ENCODE measurements at places on chromosomes 3 and 15. TPM values are rescaled to one million over a fixed set of nuclear protein-coding genes. Genes with fewer than 3 reads are reported as not detected.

Gene DLL4
- 0.43 TPM for total RNA-seq

Gene NUP210
- total RNA-seq = 0.10 TPM

DNA sequence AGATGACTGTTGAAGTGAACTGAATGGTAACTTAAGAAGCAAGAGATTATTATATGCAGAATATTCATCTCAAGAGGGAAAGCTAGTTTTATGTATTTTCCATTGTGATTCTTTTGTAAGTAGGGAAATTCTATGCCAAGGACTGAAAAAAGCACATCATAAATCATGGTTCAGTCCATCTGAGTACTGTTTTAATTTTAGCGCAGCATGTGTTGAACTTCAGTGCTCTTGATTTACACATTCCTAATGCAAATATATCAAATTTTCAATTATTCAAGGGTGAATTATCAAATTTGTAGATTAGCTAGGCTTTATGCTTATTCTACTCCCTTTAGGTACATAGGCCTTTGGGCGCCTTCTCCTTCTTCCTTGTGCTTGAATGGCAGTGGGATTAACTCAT is 50.3 kb upstream of the TCF12 start:
- DNase-seq = no peak

Gene SHC4
- total RNA-seq = 1.2 TPM

DNA sequence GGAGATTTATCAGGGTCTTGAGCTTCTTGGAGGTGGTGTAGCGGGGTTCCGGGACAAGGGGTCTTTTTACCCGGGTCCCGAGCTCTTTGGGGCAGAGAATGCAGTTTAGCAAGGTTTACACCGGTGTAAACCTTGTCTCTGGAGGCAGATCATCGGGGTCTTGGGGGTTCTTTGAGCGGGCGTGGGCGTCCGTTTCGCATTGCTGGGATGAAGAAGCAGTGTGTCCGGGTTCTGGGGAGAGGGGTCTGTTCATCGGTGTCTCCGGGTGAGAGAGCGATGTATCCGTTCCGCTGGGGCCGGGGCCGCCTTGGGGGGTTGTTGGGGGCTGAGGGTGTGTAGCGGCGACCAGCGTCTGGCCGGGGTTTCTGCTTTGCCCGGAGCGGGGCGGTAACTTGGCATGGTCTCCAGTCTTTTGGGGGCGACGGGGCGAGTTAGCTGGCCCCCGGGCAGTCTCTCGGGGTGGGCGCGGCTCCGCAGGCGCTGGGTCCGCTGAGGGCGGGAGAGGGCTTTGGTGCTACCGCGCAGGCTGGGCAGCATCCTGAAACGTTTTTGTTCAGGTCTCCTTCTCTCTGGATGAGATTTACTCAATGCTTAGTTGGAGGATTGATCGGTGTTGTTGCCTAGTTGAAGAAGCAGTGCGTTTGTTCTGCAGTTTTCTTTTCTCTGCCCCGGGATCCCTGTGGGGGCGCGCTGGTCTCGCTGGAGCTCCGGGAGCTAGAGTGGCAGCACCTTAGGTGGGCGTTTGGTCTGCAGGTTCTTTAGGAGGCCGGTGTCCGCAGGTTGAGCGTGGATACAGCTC is 843 bp downstream of the GLCE start:
- DNase-seq = peak; percentile 41

- DNase-seq = no peak
These were observed 309.4 kb upstream of the STT3B start for GRCh38 chr3:31223278-31223677.

Gene PIGZ
- 0.06 TPM for total RNA-seq

DNA sequence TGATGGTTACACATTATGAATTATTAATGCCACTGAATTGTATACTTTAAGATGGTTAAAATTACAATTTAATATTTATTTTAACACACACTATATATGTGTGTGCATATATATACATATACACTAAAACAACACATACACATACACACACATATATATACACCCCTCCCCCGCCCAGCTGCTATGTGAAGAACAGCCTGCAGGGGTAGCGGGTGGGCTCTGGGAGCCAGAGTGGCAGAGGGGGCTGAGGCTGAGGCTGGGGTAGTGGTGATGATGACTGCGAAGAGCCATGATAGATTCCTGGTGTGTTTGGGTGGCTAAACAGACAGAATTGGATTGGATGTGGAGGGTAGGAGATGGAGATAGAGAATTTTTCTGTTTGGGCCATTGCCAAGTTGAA is 39.4 kb upstream of the APEH start:
- no peak for DNase-seq

Gene DISP2
- total RNA-seq = 0.38 TPM

Gene ARL14
- not detected for total RNA-seq

Data from SJCRH30 (cell line).